ENCODE measurements at places on chromosomes 3 and 15. TPM values are rescaled to one million over a fixed set of nuclear protein-coding genes. Genes with fewer than 3 reads are reported as not detected.

GRCh38 chr3:17384567-17385296, 357.7 kb downstream of the TBC1D5 start:
- H3K36me3 ChIP-seq, result no peaks in the 10 kb centered on the region
- DNase-seq, result no peak
- no peaks in the 10 kb centered on the region for H3K27me3 ChIP-seq
- no peak overlapping the region for H3K27ac ChIP-seq
- no peaks in the 10 kb centered on the region for H3K4me1 ChIP-seq

DNA sequence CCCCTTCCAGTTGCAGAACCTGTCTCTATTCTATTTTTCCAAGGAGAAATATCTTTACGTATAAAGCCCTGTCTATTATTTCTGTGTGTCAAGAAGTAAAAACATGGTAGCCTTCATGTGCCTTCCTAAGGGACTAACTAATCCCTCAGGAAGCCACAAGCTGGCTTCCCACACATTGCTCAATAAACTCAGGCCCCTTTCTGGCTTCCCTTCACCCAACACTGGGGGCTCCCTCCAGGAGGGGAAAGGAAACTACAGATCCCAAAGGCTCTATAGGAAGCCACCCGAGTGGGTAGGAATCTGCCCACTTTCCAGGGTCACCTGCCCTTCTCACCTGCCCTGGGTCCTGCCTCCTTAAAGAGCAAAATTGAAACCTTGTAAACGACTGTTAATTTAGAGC, 4.6 kb downstream of the TLE3 start:
- peaks cover 69% of the 10 kb centered on the region for H3K4me1 ChIP-seq
- no peaks in the 10 kb centered on the region for H3K36me3 ChIP-seq
- H3K4me3 ChIP-seq, result no peak overlapping the region
- H3K27ac ChIP-seq, result no peak overlapping the region
- H3K27me3 ChIP-seq, result no peaks in the 10 kb centered on the region

The OXTR gene
- 0.56 TPM for total RNA-seq

The LRRC2 gene
- 37.4 TPM for total RNA-seq

The LYZL4 gene
- total RNA-seq, result not detected

Data from thyroid gland (tissue), 4 donors.